Renal cortical epithelial cell (primary cell): ENCODE measurements at places on chromosomes 16 and 17. TPM values are rescaled to one million over a fixed set of nuclear protein-coding genes. Genes with fewer than 3 reads are reported as not detected.

DNA sequence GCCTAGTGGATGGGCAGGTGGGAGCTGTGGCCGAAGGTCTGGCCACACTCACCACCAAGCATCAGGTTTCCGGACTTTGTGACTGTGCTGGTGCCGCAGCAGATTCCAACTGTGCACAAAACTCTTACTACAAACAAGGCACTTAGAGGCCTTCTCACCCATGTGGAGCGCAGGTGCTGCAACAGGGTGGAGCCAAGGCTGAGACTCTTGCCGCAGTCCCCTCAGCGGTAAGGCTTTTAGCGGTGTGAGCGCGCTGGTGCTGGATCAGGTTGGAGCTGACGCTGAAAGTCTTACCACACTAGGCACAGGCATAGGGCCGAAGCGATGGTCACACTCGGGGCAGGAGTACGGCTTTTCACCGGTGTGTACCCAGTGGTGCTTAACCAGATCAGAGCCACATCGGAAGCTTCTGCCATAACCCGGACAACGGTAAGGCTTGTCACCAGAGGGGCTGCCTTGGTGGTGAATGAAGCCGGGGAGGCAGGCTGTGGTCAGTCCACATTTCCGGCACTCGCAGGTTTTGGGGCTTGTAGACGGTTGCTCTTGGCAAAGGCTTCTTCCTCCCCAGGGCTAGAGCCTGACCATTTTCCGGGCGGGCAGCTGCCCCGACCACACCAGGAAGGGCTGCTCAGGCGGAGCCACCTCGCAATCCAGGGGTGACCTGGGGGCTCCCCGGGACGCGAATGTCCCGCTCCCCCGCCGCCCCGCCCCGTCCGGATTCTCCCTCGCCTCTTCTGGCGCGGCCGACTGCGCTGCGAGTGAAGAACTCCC is 1.0 kb upstream of the ARMC5 start:
- peak; percentile 51 for DNase-seq

DNA sequence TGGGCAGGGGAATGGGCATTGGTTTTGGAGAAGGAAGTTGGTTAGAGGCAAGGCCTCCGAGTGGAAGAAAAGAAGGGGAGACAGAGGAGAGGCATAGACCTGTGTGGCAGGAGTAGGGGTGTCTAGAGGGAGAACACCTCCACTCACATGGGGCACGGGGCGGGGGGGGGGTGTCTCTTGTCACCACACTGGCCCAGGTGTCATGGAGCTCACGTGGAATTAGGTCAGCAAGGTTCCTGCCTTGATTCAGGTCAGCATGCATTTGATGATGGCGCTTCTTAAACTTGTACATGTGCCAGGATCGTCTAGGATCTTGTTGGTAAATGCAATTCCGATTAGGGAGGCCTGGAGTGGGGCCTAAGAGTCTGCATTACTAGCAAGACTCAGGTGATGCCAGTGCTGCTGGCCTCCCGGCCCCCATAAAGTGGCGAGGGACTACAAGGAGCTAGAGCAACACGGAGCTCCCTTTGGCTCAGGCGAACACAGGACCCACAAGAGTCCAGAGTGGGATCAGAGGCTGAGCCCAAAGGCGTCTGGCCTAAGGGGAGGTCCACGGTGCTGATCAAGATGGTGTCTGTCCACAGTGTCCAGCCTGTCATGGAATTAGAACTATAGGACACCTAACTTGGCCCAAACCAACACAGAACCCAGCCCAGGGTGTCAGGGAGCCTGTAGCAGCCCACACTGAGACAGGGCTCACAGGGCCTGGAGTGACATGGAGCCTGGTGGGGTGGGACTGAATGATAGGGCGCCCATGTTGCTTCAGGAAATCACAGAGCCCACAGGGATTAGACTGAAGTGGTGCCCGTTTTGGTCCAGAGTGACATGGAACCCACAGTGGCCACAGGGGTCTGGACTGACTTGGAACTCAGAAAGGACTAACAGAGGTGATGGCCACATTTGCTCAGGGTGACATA is 16.7 kb downstream of the EPOP start:
- DNase-seq = no peak

Gene DHRS13
- total RNA-seq = 8.0 and 16.5 TPM in 2 replicates

DNA sequence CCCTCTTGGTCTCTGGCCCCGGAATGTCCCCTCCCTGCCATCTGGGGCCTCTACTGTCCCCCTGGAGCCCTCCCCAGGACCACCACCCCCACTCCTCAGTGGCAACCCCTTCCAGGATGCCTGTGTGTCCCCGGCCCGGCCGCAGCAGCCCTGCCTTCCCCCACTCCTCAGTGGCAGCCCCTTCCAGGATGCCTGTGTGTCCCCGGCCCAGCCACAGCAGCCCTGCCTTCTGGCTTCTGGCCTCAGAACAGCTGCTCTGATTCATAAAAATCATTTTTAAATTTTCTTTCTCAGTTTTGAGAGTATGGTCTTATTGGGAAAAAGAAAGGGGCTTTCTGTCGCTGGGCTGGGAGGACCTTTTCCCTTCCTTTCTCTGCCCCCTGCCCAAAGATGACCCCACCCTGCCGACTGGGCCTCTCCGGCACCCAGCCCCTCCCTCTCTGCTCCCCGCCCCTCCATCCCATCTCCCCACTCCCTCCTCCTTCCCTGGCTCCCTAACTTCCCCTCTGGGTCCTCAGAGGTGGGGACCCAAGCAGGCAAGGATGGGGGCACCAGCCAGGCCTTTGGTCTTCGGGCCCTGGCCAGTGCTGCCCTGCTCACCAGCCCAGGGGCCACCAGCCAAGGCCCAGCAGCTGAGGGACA is 40.5 kb downstream of the BAHCC1 start:
- DNase-seq = no peak

- DNase-seq = no peak
Measured at GRCh38 chr17:80353718-80354275, 61.2 kb upstream of the ENDOV start.

Gene FNDC8
- total RNA-seq = not detected in 2 replicates

- no peak for DNase-seq
Measured at GRCh38 chr17:53822764-53823163, at the start of gene KIF2B. Gene KIF2B, plus strand, starts transcription at chr17:53822927. Its CDS starts 107 bp downstream, at chr17:53823034.

Gene MT4
- not detected in 2 replicates for total RNA-seq

Gene WIPI1
- total RNA-seq = 50.7 and 116 TPM in 2 replicates

Gene MYH3
- 0.30 TPM in 1 of 2 replicates, not detected in the other for total RNA-seq
